ENCODE measurements at places on chromosomes 12 and 14. TPM values are rescaled to one million over a fixed set of nuclear protein-coding genes. Genes with fewer than 3 reads are reported as not detected.

The SLC39A5 gene
- 1.6 TPM for total RNA-seq

The CMA1 gene
- not detected for total RNA-seq

The GUCY2C gene
- total RNA-seq = not detected

The CD69 gene
- 111 TPM for total RNA-seq
